ENCODE measurements at places on chromosomes 11 and 22. TPM values are rescaled to one million over a fixed set of nuclear protein-coding genes. Genes with fewer than 3 reads are reported as not detected.

GRCh38 chr11:123393312-123393927 lies 36.6 kb upstream of the GRAMD1B start:
- DNase-seq = no peak

Gene SERHL2
- 6.9 TPM for polyA plus RNA-seq

Gene TBX1
- 16.8 TPM for polyA plus RNA-seq

Gene DRG1
- 71.4 TPM for polyA plus RNA-seq

DNA sequence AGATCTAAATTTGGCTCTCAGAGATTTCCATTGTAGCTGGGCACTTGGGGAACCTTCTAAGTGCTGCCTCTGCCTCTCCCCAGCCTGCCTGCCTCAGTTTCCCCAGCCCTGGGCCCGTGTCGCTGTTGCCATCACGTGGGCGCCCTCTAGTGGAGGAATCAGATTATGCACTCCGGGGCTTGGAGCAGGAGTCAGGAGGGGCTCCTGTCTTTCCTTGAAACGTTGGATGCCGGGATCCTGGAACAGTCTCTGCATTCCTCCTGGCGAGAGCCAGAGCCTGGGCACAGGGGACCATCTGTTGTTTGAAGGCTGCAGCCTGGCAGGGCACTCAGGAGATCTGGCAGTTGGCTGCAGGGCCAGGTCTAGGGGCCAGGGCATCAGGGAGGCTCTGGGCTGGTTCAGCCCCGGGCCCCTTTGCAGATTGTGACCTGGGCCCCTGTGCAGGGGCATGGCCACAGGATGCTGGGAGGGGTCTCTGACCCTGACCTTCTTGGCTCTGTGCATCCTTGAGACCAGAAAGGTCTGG lies 71.6 kb downstream of the LRP5 start:
- no peak for DNase-seq

GRCh38 chr11:91296629-91297028 lies 928.0 kb upstream of the FAT3 start:
- DNase-seq = no peak

Gene CLCF1
- polyA plus RNA-seq = 13.0 TPM

Measured in right lung (tissue), 10 donors.